Stimulated activated CD8-positive, alpha-beta memory T cell treated with anti-CD3 and anti-CD28 coated beads, Interleukin-4, amount 100 ng/mL, for 1 hour (primary cell): ENCODE measurements at places on chromosomes 4 and X.

DNA sequence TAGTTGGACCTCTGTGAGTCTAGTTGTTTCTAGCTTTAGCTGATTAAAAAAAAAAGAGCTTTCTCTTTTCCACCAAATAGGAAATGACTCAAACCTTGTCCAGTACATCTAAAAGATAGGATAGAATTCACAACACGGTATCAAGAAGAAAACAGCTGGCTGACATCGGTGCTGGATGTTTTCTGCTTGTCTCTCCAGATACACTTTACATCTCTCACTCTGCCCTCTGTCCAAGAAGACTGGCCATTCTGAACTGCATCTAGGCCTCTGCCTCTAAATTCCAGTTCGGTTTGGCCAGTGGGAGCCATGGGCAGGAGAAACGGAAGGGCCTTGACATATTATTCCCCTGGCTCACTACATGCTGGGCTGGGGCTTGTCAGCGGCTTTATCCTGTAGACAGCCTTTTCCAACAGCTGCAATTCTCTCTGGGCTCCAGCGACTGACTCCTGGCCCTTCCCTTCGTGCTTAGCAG, 57.3 kb upstream of the SHISA3 start:
- DNase-seq = no peak

DNA sequence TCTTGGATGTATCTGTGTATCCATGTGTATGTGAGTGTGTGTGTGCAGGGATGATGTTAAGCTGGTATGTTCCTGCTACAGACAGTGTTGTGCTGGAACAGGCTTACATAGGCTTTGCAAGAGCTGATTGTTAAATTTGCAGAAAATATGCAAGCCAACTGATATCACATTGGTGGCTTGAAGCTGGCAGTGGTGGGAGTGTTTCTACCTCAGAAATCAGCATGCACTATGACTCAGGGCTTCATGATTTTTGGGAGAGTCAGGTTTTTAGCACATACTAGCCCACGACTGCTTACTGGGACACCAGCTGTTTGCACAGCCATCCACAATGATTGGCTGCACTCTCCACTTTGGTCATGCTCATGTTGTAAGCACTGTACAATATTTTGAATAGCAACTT, 261.8 kb downstream of the DHX15 start:
- DNase-seq = no peak

GRCh38 chr4:176409627-176410026, 89.9 kb downstream of the SPCS3 start:
- no peak for DNase-seq

- no peak for DNase-seq
Observed at GRCh38 chr4:116357758-116358157, 727.6 kb downstream of the TRAM1L1 start.

DNA sequence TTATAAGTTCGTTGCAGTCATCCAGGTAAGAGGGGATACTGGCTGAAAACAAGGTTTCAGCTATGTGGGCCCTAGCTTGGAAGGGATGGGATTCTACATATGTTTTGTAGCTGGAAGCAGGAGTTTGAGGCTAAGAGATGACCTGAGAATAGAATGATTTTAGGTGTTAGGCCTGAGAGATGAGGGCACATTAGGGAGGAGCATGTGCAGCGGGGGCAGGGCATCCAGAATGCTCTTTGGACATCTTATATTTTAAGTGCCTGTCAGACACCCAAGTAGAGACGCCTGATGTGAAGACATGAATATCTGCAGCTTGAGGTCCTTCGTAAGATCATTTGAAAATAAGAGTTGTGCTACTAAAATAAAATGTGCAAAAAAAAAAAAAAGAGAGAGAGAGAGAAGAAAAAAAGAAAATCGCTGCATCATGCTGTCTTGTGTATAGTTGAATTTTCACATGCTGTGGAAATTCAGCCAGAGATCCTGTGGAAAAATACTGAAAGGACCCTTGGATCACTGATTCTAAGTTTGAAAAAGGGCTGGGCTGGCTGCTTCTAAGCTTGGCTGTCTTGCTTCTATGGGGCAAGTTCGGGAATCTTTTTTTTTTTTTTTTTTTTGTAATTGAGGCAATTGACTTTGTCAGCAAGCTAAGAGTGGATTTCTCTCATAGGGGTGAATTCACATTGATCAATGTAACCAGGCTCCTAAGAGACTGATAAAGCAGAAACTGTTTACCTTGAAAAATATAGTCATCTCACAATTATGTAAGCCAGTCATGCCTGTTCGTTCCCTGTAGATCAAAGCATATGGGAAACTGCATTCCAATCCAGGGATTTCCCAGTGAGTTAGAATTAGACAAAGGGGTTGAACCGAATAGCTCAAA, 341.0 kb upstream of the GATB start:
- no peak for DNase-seq

DNA sequence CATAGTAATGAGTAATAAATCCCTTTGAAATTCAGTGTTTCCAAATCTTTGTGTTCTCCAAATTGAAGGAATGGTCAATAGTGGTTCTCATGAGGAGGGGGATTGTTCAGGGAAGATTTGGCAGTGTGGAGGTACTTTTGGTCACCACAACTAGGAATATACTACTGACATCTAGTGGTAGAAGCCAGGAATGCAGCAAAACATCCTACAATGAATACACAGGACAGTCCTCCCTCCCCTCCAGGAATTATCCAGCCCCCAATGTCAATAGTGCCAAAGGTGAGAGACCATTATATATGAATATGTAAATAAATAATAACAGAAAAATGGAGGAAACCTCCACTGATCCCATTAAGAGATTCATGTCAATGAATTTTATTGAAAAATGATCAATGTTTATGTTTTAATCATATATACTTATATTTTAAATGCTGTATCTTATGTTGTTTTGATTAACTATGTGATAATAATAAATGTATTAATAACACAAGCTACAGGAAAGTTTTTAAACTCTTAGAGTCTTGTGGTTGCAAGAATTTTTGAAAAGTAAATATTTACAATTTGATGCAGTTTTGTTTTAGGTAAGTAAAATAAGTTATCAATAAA, 14.4 kb upstream of the FAM9A start:
- DNase-seq = no peak

DNA sequence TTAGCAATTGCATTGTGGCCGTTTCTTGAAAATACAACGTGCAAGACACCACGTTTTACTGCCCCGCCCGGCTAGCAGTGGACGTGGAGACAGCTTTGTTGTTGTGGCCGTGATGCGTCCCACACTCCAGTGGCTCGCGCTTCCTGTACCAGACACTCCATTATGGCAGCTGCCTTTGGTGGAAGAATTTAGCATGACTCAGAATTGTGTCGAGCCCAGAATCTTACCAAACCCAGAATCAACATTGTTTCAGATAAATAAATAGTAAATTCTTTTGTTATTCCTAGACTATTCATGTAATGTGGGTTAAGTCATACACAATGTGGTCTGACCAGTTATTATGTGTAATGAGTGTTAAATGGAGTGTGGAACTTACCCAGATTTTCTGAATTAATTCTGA, 25.3 kb upstream of the S100P start:
- no peak for DNase-seq

DNA sequence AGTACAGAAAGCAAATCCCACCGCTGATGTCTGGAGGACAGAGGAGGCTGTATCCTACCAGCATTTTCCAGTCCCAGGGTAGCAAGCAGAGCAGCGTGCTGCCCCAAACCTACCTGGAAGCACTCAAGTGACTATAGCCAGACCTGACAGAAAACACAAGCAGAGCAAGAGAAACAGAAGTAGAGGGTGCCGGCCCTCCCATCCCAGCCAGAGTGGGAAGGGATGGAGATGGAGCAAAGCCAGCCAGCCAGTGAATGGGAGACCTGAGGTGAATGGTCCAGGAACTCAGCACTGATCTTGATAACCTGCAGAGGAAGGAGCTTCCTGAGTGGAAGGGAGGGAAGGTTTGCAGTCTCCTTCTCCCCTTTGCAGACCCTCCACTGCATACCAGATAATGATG, 185.2 kb downstream of the MAML3 start:
- DNase-seq = no peak

DNA sequence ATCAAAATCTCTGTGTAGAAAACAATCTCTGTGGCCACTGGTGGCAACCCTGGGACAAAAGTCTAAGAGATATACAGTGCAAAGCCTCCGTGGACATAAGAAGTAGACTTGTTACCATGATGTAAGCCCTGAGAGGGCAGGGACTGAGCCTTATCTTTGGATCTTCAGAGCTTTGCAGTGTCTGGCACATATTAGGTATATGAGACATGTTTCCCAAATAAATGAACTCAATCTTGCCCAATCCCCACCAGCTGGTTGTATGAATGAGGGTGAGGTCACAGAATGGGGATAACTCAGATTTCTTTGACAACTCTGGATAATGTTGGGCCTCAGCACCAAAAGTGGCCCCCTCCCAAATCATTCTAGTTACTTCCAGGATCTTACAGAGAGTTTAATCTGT, 511.4 kb upstream of the DIPK2B start:
- no peak for DNase-seq
